ENCODE measurements at places on chromosomes 5 and 9. TPM values are rescaled to one million over a fixed set of nuclear protein-coding genes. Genes with fewer than 3 reads are reported as not detected.

The CDH9 gene
- polyA plus RNA-seq, result 1.0 TPM

The MARCOL gene
- not detected for polyA plus RNA-seq

The AK8 gene
- polyA plus RNA-seq, result 0.35 TPM

The SH3TC2 gene
- polyA plus RNA-seq, result 0.11 TPM

The SYNPO gene
- 2.3 TPM for polyA plus RNA-seq

The STKLD1 gene
- polyA plus RNA-seq, result 0.26 TPM

The SLC45A2 gene
- not detected for polyA plus RNA-seq

The IL13 gene
- polyA plus RNA-seq, result not detected

The KCNT1 gene
- polyA plus RNA-seq, result 0.35 TPM

The DBH gene
- polyA plus RNA-seq, result 0.24 TPM

DNA sequence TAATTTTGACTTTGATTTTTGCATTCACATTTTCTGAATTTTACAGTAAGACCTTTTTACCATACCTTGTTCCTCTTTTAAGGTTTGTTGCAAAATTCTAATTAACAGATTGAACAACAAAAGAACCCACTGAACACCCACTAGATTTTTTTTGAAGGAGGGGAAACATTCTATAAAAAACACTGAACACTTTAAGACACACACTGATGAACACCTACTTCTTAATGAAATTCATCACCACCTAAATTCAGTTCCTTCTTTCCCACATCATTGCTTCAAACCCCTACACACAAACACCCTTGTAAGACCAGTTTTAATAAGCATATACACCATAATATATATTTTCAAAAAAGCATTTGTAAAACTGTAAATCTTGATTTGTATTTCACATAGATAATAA is 559.0 kb upstream of the MEF2C start:
- no peak for DNase-seq

DNA sequence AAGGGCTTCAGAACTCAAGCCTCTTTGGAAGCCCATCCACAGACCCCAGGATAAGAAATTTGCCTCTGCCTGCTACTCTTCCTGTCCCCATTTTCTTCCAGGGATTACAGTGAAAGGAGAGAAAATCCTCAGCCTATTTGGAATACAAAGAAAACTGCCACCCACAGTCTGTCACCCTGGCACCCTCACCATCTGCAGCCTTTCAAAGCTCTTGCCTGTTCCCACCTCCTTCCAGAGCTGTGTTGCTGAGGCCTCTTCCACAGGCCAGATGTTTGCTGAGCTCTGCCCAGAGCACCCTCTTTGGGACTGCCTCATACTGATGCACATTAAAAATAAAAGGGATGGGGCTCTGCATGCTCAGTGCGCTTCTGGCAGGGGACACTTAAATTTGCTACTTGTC is 35.9 kb upstream of the TAF1L start:
- DNase-seq, result no peak

GRCh38 chr5:601771-602465 is 10.2 kb upstream of the CEP72 start:
- DNase-seq, result no peak

DNA sequence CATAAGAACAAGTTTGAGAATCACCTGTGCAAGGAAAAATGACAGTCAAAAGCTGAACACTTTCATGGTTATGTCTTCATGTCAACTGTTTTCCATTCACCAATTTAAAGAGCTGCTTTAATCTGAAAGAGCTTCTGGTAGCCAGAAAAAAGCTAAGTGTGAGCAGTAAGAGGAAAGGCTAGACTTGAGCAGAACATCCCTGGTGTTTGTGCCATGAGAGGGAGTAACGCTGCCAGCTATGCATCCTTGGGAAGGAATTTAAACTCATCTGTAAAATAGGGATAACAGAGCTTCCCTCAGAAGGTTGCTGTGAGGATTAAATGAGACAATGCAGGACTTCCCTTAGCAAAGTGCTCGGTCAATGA is 193.7 kb downstream of the MAPKAP1 start:
- DNase-seq, result no peak

DNA sequence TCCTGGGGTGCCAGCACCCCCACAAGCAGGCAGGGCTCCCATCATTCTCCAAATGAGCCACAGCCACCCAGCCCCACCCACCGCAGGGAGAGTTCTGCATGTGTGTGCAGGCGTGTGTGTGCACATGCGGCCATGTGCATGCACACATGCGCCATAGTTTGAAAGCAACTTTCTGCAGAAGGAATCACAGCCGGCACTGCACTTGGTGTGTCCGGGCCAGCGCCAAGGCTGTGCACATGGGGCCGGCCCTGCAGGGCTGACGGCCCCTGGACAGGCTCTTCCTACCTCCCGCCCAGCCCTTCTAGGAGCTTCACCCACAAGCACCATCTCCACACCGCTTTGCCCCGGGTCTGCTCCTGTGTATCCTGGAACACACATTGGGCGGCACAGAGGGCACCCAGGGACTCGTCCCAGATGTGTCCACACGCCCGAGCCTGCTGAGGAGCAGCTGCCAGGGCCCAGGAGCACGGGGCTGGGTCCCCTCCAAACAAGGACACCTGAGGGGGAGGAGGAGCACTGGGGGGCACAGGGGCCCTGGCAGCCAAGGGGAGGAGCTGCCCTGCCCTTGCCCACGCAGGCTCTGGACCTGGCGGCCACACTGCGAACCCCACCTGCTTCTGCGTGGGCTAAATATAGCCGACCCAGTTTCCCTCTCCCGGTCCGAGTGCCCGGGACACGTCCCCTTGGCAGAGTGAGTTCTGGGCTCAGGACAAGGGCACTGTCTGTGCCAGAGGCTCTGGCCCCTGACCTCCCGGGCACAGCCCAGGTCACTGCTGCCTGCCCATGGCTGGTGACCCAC is 19.1 kb downstream of the TPPP start:
- DNase-seq, result peak; percentile 47

- no peak for DNase-seq
Measured at GRCh38 chr9:131645078-131645776, 94.6 kb downstream of the RAPGEF1 start.

DNA sequence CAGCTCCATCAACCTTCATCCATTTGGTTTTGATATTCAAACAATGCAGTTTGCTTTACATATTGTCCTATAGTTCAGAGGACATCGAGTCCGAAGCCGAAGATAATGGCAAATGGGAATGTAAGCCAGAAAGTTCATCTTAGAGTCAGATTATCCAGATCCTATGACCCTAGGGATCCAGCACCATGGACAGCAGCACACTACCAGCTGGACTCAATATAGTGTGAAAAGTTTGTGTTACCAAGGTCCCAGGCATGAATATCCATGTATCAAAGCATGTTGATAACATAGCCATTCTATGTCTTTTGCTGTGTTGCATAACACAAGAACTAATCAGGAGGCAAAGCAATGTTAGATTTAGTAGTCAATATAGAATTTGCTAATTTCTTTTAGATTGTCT is 46.3 kb downstream of the FSTL4 start:
- DNase-seq, result no peak

- DNase-seq, result no peak
Measured at GRCh38 chr5:110343616-110344015, 382.9 kb downstream of the TMEM232 start.

GRCh38 chr9:126945682-126946081 is 31.1 kb downstream of the RALGPS1 start:
- DNase-seq, result no peak

DNA sequence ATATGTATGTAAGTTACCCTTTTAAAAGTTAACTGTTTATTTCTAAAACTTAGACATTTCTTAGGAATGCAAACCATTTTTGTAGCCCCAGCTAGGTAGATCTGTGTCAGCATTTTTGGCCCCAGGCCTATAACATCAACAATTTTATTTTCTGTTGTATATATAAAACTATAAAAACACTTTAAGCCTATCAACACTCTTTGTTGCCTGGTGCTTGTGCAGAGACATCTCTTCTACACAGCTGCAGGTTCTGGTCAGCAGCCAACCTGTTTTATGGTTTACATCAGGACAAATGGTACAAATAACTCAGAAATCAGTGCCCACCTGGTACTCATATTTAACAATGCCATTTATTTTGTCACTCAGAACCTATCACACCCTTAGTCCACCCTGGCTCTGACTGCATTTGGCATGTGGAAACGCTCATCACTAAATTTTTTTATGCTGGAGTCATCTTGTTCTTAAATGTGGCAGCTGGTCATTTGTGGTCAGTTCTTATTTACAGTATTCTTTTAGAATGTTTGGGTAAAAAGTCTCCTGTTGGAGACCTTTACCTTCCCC is 173.4 kb downstream of the DNAH5 start:
- DNase-seq, result no peak

DNA sequence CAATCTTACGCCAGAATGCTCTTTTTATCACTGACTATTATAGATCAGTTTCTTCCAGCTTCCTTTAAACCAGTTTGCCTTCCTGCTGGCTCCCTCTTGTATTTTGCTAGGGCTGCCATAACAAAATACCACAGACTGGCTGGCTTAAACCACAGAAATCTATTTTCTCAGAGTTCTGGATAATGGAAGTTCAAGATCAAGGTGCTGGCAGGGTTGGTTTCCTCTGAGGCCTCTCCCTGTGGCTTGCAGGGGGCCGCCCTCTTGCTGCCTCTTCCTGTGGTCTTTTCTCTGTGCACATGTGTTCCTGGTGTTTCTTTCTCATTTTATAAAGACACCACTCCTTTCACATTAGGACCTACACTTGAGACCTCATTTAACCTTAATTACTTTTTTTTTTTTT is 6.8 kb upstream of the FXN start:
- DNase-seq, result no peak

DNA sequence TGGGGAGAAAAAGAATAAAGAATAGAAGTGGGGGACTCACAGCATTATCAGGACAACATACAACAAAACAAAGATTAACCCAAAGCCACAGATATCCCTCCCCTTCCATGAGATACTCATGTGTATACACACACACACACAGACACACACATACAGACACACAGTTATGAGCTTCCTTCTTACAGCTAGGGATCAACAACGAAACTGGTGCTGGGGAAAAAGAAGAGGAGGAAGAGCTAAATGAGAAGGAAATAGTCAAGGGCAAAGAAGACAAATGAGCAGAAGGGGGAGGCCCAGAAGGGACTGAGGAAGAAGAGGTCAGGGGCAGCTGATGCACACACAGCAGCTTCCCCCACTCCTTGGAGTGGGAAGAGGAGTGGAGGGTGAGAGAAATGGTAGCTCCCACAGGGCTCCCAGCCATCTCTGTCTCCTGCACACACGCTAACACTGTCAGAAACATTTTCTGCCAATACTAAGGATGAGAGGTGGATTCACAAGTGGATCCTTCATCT is 66.2 kb downstream of the SIL1 start:
- DNase-seq, result no peak

DNA sequence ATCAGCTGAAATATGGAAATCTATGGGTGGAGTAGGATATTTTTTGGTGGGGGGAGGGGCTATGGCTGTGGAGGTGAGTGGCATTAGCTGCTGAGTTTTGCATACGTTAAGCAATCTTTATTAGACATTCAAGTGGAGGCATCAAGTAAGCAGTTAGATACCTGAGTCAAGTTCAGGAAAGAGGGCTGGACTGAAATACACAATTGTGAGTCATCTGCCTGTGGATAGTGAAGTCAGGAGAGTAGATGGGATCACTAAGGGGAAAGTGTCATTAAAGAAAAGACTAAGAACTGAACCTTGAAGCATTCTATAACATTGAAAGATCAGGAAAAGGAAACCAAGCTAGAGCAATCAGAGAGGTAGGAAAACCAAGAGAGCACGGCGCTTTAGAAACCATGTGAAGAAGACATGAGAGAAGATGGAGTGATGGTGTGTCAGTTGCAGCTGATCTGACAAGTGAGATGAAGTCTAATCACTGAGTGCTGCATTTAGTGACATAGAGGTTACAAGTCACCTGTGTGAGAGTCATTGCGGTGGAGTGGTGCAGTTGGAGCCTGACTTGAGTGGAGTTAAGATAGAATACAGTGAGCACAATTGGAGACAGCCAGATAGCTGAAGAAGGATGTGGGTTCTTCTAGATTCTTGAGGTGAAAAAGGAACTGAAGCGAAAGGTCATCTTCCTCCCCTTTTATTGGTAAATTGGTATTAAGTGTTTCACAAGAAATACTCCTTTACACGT is 88.7 kb downstream of the PIP5K1B start:
- DNase-seq, result no peak

DNA sequence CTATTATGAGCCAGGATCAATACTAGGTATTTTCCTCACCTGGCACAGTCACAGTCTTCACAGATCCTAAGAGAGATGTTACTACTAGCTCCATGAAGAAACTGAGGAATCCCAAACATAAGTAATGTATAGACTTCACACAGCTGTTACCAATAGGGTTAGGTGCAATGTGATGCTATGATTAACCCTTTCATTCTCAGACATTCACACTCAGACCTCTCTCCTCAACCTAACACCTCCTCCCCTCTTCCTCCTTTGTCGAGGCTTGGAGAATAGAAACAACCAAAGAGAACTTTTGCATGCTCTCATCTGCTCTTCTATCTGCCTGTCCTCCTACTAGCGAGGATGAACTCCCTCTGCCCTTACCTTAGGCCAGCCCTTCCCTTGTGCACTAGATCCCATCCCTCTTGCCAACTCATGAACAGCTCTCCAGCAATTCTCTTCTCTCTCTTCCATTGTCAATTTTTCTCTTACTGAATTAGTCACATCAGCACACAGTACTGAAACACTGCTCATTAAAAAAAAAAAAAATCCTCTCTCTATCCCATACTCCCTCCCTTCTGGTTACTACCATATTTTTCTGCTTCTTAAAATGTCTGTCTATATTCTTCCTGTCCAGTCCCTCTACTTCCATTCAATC is 47.7 kb downstream of the MAPKAP1 start:
- no peak for DNase-seq

DNA sequence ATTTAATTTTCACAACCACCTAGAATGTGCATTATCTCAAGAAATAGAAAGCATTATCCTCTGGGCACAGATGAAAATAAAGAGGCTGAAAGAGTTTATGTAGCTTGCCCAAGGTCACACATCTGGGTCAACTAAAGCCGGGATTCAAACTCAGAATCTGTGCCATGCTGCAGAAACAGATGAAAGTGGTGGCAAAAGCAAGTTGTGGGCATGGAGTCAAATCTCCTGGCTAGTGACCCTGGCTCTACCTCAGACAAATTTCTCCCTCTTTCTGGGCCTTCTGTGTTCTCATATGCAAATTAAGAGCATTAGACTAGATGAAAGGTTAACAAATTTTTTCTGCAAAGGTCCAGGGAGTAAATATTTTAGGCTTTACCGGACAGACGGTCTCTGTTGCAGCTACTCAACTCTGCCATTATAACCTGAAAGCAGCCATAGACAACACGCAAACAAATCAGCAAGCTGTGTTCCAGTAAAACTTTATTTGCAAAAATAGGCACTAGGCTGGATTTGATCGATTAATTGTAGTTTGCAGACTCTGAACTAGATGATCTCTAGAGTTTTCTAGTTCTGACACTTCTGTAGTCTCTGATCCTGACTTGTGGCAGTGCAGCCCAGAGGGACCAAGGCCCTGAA is 6.0 kb upstream of the ADRA1B start:
- DNase-seq, result no peak

- DNase-seq, result no peak
Measured at GRCh38 chr5:114744406-114744805, 382.5 kb downstream of the KCNN2 start.

- peak; percentile 34 for DNase-seq
Measured at GRCh38 chr9:125486152-125486508, 220.9 kb downstream of the MAPKAP1 start.

- DNase-seq, result no peak
Measured at GRCh38 chr5:67799732-67800234, 415.8 kb upstream of the PIK3R1 start.
